ENCODE measurements at places on chromosomes 2 and 18.

GRCh38 chr2:145394181-145394580 is 874.3 kb upstream of the ZEB2 start:
- no peak for DNase-seq

DNA sequence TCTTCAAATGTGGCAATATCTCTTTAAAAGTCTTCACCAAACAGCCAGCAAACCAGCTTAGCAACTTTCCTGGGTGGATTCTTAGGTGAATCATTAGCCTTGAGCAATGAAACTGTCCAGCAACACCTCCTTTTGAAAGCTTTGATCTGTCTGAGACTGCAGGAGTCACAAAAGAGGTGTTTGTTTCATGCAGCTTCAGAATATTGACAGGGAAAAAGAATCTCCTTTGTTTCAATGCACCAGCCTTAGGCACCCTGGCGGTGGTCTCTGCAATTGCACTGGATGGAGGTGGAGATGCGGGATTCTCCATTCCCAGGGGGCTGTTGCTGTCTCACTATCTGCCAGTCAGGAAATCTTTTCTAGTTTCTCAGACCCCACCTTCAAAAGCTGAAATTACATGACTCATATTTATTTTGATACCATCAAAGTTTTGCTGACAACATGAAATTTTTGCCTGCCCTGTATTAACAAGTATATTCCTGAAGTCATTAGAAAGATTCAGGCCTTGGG is 76.0 kb upstream of the DSG1 start:
- DNase-seq = peak; percentile 10

DNA sequence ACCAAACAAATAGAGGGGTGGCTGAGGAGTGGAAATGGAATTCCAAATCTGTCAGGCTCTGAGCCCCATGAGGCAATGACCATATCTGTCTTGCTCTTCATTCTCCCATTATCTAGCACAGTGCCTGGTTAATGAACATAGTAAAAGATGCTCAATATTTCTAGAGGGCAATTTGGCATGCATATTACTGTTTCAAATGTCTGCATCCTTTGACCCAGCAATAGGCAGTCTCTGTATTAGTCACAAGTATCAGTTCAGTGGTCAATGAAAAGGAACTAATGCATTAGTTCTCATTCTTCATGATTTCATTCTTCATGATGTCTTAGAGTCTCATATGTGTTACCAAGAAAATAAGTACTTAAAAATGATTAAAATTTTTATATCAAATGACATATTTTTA is 28.4 kb upstream of the MALL start:
- DNase-seq = no peak

- no peak for DNase-seq
Observed at GRCh38 chr2:153477636-153478288, 800 bp downstream of the RPRM start.

- DNase-seq = no peak
Observed at GRCh38 chr2:203870481-203870880, 2.9 kb downstream of the CTLA4 start.

GRCh38 chr2:226580403-226580802 is 219.2 kb downstream of the IRS1 start:
- no peak for DNase-seq

Data from NCI-H510A (cell line).